Astrocyte of the spinal cord (primary cell): ENCODE measurements at places on chromosomes 12 and 14.

DNA sequence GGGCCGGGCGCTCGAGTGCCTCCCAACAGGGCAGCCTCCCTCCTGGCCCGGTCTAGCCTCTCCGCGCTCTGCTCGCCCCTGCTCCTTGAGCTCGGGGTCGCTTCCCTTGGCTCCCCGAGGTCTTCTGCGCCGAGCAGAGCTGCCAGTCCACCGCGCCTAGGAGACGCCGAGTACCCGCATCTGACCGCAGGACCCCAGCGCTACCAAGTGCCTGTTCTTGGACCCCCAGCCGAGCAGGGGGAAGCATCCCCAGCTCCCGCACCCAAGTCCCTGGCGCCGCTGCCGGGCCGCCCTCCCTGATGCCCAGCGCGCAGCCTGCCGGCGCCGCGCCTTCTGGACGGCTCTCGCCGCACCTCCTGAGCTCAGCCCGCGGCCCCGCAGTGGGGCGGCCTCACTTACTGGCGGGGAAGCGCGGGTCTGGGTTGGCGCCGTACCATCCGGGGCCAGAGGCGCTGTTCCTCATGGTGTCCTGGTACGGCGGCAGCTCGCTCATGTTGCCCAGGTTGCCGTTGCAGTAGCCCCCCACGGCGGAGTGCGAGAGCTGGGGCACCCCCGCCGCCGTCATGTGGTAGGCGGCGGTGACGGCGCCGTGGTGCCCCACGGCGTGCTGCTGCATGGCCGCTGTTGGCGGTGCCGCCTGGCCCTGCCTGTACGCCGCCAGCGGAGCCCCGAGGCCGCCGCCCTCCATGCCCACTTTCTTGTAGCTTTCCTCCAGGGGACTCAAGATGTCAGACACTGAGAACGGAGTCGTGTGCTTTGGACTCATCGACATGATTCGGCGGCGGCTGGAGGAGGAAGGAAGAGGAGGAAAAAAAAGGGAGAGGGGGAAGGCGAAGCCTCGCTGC is 1.2 kb downstream of the NKX2-1 start:
- DNase-seq: no peak

GRCh38 chr14:60713513-60713912 is 10.6 kb downstream of the SIX4 start:
- DNase-seq: no peak

DNA sequence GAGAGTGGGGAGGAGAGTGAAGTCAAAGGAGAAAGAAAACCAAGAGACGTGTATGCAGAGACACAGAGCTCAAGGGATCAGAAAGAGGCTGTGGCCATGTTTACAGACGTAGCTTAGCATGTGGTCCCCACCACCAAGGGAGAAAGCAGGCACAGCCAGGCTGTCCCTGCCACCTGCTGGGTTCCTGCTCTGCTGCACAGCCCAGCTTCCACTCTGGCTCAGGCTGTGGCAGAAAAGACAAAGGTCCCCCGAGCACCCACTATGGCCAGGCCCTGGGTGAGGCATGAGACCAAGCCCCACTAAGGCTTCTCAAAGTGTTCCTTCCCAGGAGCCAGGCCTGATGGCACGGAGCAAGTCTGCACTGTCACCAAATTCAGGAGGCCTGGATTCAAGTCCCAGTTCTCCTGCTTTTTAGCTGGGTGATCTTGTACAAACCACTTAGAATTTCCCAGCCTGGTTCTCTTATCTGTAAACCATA is 25.9 kb upstream of the COL2A1 start:
- DNase-seq: no peak

GRCh38 chr14:57559576-57559975 is 65.9 kb upstream of the CCDC198 start:
- no peak for DNase-seq

- DNase-seq: no peak
Measured at GRCh38 chr12:89166121-89166520, 186.2 kb downstream of the DUSP6 start.

GRCh38 chr12:22050078-22050477 is 4.1 kb downstream of the CMAS start:
- no peak for DNase-seq
